ENCODE measurements at places on chromosomes 6 and 20. TPM values are rescaled to one million over a fixed set of nuclear protein-coding genes. Genes with fewer than 3 reads are reported as not detected.
A peak's percentile ranks its signal among the peaks of the same experiment; 100 is the strongest.

Gene POM121L2
- total RNA-seq, result not detected

GRCh38 chr6:14620522-14620921 is 502.9 kb downstream of the CD83 start:
- no peak for DNase-seq

DNA sequence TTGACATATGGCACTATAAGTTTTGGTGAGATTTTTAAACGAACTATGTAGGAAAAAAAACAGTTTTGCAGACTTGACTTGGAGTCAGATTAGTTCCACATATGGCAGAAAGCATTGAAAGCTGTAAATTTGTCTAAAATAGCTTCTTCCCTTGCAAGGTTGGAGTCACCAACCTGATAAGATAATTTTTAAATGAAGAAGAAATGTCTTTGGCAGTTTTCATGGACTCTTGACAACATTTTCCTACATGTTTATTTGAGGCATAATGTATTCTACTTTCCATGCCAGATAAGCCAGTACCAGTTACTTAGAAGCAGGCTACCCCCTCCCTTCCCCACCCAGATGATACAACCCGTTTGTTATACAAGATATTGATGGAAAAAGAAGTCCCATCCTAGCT is 5.2 kb downstream of the KLHL32 start:
- no peak for DNase-seq

DNA sequence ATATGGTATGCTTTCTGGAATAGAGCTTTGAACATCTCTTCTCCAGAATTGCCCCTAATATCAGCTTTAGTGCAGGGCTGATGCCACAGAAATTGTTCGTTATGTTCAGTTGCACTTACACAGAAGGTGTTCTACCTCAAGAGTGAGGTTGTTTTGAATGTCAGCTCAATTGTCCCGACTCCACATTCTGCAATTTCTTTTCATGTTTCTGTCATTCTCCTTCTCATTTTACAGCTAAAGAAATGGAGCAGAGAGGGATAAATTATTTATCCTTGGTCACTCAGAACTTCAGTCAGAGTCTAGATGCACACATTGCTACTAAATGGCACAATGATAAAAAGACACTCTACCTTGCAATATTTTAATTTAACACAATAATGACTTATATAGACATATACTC is 137.0 kb upstream of the CCN2 start:
- DNase-seq, result no peak

DNA sequence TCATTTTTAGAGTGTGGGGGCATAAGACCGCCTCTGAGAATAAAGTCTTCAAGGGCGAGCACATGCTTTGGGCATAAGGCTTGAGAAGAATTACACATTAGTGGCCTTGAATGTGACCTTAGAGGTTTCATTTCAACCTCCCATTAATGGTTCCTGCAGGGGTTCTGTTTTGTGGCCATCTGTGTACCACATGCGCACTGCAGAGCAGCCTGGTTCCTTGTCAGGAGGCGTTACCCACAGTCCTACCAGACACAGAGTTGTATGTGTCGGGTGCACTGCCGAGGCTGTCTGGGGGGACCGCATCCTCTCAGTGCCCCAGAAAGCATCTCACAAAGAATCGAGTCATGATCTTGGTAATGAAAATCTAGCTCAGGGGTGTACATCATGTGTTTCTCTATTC is 115.7 kb downstream of the B3GAT2 start:
- no peak for DNase-seq

GRCh38 chr6:28657769-28658465 is 132.2 kb downstream of the GPX5 start:
- peak; percentile 5 for DNase-seq

- no peak for DNase-seq
Measured at GRCh38 chr20:43570496-43570895, 11.7 kb downstream of the SGK2 start.

DNA sequence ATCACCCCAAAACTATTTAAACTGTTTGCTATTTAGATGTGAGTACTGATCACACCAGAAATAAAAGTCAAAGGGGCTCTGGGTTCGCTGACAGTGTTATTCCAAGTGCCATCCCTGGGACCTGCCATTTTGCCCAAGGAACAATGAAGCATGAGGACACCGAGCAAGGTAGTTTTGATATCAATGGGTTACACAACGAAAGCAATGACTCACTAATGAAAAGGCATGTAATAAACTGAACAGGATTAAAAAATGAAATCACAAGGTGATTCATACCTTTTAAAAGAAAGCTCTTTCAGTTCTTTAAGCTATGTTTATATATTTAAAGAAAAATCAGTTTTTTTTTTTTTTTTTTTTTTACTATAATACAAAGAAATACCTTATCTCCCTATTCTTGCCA is 102.0 kb downstream of the HS3ST5 start:
- no peak for DNase-seq

- no peak for DNase-seq
Measured at GRCh38 chr6:168007592-168008338, 10.3 kb downstream of the KIF25 start.

- no peak for DNase-seq
Measured at GRCh38 chr6:31009731-31010130, 543 bp upstream of the MUC22 start.

Data from CD4-positive, CD25-positive, alpha-beta regulatory T cell (primary cell).